ENCODE measurements at places on chromosomes 2 and 18.
A peak's percentile ranks its signal among the peaks of the same experiment; 100 is the strongest.

GRCh38 chr2:72041638-72042111, 106.0 kb downstream of the CYP26B1 start:
- no peak for DNase-seq

GRCh38 chr2:1609040-1609439, 135.3 kb downstream of the PXDN start:
- DNase-seq: no peak

GRCh38 chr2:104318001-104318665, 535.8 kb upstream of the POU3F3 start:
- DNase-seq: no peak

GRCh38 chr2:201860636-201861066, 54.3 kb downstream of the CDK15 start:
- peak; percentile 62 for DNase-seq

DNA sequence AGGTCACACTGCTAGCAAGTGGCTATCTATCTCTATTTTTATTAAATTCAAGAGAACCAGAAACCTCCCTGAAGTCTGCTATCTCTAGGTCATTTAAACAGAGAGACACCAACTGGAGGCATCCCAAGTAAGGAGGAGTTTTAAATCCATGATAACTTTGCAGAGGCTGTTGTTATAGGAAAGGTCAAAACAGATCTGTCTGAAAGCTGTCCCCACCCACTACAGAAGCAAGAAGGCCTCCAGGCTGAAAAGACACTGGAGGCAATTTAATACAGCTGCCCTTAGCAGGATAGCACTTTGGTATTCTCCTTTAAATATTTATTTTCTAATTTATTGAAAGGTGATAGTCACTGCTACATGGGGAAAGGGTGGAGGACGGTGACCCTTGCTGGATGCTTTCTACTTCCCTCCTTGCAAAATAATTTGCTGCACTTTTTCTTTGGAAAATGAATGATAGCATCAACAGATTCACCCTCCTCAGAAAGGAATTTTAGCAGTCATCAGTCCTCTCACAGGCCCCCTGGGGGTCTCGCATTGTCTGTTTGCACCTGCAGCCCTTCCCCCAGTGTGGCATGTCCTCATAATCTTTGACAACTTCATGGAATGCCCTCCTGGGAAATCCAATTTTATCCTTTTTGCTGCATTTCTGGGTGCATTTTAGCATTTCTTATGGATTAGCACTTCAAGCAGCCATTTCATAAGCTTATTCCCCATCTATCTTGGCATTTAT, 429.5 kb upstream of the TNP1 start:
- no peak for DNase-seq

GRCh38 chr2:71460595-71461303, 7.4 kb downstream of the DYSF start:
- no peak for DNase-seq

GRCh38 chr18:77529492-77530176, 280.0 kb downstream of the GALR1 start:
- DNase-seq: no peak

DNA sequence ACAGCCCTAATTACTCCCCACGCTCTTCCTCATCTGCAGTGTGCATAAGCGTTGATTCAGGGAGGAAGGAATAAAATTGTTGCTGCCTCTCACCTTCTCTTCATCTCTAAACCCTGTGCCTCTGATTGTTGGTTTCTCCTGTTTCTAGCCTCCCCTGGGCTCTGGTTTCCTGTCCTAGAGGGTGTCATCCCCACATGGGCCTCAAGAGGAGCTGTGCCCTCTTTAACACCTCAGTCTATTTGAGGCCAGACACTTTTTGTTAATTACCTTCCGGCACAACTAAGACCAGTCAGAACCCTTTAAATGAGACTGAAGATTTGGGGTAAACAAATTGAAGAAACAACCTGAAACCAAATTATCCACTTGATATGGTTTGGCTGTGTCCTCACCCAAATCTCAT, 9.7 kb downstream of the CTAGE1 start:
- peak; percentile 20 for DNase-seq

Data from CD4-positive, alpha-beta T cell treated with Interleukin-12 subunit alpha and Interleukin-12 subunit beta, for 1 hour (primary cell).